ENCODE measurements at places on chromosomes 16 and 17. TPM values are rescaled to one million over a fixed set of nuclear protein-coding genes. Genes with fewer than 3 reads are reported as not detected.

UQCRC2 gene
- total RNA-seq = 189 TPM

SYT17 gene
- 1.9 TPM for total RNA-seq

DNA sequence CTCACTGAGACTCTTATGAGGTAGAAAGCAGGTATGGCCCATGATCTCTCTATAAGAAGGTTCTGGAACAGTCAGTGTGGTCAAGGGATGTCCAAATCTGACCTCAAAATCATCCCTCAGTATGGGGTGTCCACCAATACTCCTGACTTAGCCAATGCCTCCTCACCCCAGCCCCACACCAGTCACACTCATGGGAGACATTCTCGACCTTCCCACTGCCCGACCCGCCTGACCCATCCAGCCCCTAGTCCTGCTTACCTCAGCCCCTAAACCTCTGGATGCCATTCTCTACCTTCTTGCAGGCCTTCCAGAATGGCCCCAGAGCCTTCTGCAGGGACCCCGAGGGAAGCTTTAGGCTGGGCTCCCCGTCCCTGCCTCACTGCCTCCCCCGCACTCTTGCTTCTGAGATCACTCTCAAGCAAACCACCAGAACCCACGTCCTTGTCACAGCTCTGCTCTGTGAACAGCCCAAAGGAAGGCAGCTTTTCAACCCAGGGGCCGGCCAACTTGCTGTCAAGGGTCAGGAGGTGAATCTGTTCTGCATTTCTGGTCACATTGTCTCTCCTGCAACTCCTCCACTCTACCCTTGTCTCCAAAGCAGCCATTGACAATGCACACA, 44.9 kb upstream of the RBFOX3 start:
- peaks cover 5% of the 10 kb centered on the region for H3K27me3 ChIP-seq
- H3K4me3 ChIP-seq = no peak overlapping the region
- DNase-seq = no peak
- H3K36me3 ChIP-seq = no peaks in the 10 kb centered on the region
- H3K27ac ChIP-seq = no peak overlapping the region
- H3K4me1 ChIP-seq = no peaks in the 10 kb centered on the region

GRCh38 chr16:4376126-4376892, 4.7 kb downstream of the VASN start:
- H3K4me3 ChIP-seq = no peak overlapping the region
- no peaks in the 10 kb centered on the region for H3K27me3 ChIP-seq
- no peak overlapping the region for H3K27ac ChIP-seq
- no peak for DNase-seq

DNA sequence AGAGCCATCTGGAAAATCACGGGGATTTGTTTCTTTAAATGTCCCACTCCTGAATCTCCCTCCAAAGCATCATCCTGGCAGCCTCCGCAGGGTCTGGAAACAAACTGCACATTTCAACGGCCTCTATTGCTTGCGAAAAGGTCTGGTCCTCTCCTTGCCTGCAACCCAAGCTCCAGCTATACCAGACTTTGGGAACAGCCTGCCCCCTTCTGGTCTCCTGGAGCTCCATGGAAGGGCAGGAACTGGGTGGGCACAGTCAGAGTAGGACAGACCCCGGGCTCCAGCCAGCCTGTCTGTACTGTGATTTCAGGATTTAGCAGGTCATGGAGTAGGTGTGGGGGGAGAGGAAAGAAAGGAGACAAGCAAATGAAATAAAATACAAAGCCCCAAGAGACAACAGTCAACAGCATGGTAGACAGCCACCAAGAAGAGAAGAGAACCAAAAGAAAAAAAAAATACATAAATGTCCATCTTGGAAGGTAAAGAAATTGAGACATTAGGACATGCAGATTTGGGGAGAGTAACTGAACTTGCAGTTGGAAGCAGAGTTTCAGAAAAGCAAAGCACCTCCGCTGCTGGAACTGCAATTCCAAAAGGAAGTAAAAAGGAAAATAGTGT, 2.7 kb downstream of the XYLT1 start:
- no peak for DNase-seq
- peaks cover 19% of the 10 kb centered on the region for H3K27me3 ChIP-seq
- no peak overlapping the region for H3K27ac ChIP-seq

DNA sequence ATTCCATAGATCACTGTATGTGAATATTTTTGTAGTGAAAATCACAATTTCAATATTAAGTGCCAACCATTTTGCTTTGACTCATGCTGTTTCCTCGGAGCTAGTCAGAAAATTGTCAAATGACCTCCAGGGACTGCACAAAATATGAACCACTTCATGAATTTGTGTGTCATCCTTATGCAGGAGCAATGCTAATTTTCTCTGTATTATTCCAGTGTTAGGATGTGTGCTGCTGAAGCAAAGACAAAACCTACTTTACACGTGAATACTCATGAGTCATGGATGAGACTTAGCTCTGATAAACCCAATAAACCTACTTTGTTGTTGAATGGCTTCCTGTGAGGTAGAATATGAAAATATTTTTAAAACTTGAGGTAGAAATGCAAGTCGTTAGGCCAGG, 65.2 kb downstream of the SHCBP1 start:
- H3K27ac ChIP-seq = no peak overlapping the region
- no peaks in the 10 kb centered on the region for H3K27me3 ChIP-seq
- H3K4me3 ChIP-seq = no peak overlapping the region
- no peaks in the 10 kb centered on the region for H3K36me3 ChIP-seq
- DNase-seq = no peak
- no peaks in the 10 kb centered on the region for H3K4me1 ChIP-seq

DNA sequence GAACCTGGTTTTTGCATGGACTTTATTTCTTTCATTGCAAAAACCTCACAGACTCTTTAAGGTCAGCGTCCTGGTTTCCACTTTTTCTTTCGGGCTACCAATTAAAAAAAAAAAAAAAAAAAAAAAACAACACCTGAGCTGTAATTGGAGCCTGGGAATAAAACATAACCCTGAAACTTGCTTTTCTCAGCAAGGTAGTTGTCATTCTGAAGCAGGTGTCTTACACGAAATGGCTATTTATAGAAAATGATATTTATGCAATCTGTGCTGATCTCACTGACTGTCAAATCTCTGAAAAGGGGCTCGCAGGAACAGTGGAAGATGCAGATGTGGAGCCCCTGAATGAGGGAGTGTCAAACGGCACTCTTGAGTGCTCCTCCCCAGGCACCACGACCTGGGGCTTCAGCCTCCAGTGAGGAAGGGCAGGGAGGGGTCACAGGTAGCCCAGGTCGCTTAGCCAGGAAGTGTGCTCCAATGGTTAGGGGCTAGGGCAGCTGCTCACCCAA, 10.4 kb upstream of the COTL1 start:
- no peaks in the 10 kb centered on the region for H3K4me1 ChIP-seq
- H3K4me3 ChIP-seq = no peak overlapping the region

- H3K4me1 ChIP-seq = peaks cover 20% of the 10 kb centered on the region
- DNase-seq = no peak
- no peak overlapping the region for H3K4me3 ChIP-seq
- H3K27ac ChIP-seq = no peak overlapping the region
- H3K36me3 ChIP-seq = peaks cover 14% of the 10 kb centered on the region
- no peaks in the 10 kb centered on the region for H3K27me3 ChIP-seq
Observed at GRCh38 chr17:75670868-75671267, 3.7 kb downstream of the SAP30BP start.

CDH5 gene
- total RNA-seq = 804 TPM

DNA sequence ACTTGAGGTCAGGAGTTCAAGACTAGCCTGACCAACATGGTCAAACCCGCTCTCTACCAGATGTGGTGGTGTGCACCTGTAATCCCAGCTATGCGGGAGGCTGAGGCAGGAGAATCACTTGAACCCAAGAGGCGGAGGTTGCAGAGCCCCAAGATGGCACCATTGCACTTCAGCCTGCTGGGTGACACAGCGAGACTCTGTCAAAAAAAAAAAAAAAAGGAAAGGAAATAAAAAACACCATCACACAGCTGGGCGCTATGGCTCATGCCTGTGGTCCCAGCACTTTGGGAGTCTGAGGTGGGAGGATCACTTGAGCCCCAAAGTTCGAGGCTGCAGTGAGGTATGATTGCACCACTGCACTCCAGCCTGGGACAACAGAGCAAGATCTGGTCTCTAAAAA, 13.3 kb upstream of the SBK1 start:
- H3K36me3 ChIP-seq = no peaks in the 10 kb centered on the region
- no peaks in the 10 kb centered on the region for H3K27me3 ChIP-seq
- no peak overlapping the region for H3K27ac ChIP-seq
- H3K4me1 ChIP-seq = peaks cover 2% of the 10 kb centered on the region

ZNF267 gene
- total RNA-seq = 21.9 TPM

TEDC2 gene
- 15.2 TPM for total RNA-seq

DNA sequence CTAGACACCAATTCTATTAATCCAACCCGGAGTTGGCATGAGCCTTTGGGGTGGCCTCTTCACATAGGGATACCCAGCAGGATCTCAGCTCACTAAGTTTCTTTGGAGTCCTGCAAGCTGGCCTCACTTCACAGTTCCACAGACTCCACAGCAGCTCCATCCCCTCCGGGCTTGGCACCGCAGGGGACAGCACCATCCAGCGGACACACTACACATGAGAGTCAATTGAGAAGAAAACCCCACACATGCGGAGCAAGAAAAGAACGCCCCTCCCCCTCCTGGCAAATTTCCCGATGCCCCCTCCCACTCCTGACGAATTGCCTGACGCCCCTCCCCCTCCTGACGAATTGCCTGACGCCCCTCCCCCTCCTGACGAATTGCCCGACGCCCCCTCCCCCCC, 31.1 kb downstream of the KLHDC4 start:
- H3K4me1 ChIP-seq = no peaks in the 10 kb centered on the region
- H3K27ac ChIP-seq = no peak overlapping the region
- no peak overlapping the region for H3K4me3 ChIP-seq
- no peaks in the 10 kb centered on the region for H3K36me3 ChIP-seq
- H3K27me3 ChIP-seq = no peaks in the 10 kb centered on the region

GRCh38 chr16:72072514-72073342, 9.7 kb downstream of the HPR start:
- no peaks in the 10 kb centered on the region for H3K4me1 ChIP-seq
- H3K27ac ChIP-seq = no peak overlapping the region
- no peaks in the 10 kb centered on the region for H3K27me3 ChIP-seq
- no peak overlapping the region for H3K4me3 ChIP-seq
- H3K36me3 ChIP-seq = no peaks in the 10 kb centered on the region
- DNase-seq = peak; percentile 72

DNA sequence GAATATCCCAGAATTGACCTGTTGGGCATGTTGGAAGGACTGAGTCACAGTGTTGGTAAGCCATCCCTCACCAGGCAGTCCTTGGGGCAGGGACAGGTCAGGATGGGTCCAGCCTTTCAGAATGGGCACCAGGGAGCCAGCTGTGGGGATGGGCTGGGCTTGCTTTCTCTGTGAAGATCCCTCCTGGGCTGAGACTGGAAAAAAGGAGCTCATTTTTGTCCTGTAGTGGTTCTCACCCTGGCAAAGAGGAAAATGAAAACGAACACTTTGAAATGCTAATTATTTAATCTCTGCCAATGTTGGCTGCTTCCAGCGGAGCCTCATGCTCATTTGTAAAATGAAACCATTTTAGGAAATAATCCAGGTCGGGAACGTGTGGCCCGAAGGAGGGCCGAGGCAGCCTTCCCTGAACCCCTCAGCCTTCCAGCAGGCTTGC, 237.5 kb upstream of the SALL1 start:
- H3K27me3 ChIP-seq = no peaks in the 10 kb centered on the region
- no peak for DNase-seq
- H3K36me3 ChIP-seq = no peaks in the 10 kb centered on the region
- no peak overlapping the region for H3K4me3 ChIP-seq
- H3K27ac ChIP-seq = no peak overlapping the region

HOXB4 gene
- total RNA-seq = 13.1 TPM

GRCh38 chr16:89422527-89422904, 67.8 kb downstream of the ANKRD11 start:
- no peak overlapping the region for H3K4me3 ChIP-seq
- H3K36me3 ChIP-seq = peaks cover 1% of the 10 kb centered on the region
- peak overlapping the region; percentile 85 for H3K27ac ChIP-seq
- DNase-seq = peak; percentile 75
- H3K27me3 ChIP-seq = no peaks in the 10 kb centered on the region
- H3K4me1 ChIP-seq = peaks cover 42% of the 10 kb centered on the region

- no peak for DNase-seq
- no peak overlapping the region for H3K4me3 ChIP-seq
- no peaks in the 10 kb centered on the region for H3K36me3 ChIP-seq
- no peak overlapping the region for H3K27ac ChIP-seq
Observed at GRCh38 chr16:35516551-35516950, 2057.1 kb downstream of the TP53TG3F start.

CES5A gene
- not detected for total RNA-seq

DNA sequence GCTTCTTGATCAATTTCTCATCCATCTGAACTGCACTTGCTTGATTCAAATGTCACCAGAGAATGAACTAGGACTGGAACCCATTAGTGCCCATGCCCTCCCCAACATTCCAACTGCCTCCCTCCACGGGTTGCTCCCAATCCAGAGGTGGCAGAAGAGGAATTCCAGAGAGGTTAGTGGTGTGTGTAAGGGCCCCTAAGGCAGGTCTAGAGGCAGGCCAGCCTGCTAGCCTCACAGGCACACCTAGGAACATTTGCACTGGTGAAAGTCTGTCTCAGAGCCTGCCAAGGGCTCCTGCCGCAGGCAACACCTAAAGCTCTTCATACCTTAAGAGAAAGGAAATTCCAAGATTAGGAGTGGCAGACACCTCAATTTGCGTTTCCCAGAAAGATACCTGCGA, 21.2 kb upstream of the CMTM4 start:
- no peak for DNase-seq
- no peak overlapping the region for H3K27ac ChIP-seq
- H3K4me1 ChIP-seq = no peaks in the 10 kb centered on the region
- H3K36me3 ChIP-seq = peaks cover 6% of the 10 kb centered on the region
- no peak overlapping the region for H3K4me3 ChIP-seq

SLFN13 gene
- 24.7 TPM for total RNA-seq

DNA sequence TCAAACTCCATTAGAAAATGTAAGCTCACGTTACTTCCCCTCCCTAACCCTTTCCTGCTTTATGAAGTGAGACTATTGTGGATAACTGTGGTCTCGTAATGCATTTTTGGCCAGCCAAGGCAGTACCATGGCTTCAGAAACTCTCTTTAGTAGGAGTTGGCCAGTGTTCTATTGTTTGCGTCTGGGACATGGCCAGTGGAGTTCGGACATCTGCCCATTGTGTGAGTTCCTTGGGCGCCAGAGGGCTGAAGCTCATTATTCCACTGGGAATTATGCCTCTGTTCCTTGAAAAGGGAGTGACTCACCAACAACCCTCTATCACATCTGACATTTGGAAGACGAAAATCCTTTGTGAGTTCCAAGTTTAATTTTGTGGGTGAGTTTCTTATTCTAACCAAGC, 319.5 kb upstream of the SOX9 start:
- H3K36me3 ChIP-seq = no peaks in the 10 kb centered on the region
- no peaks in the 10 kb centered on the region for H3K4me1 ChIP-seq
- H3K4me3 ChIP-seq = no peak overlapping the region
- no peaks in the 10 kb centered on the region for H3K27me3 ChIP-seq
- no peak for DNase-seq
